ENCODE measurements at places on chromosomes 3 and 15. TPM values are rescaled to one million over a fixed set of nuclear protein-coding genes. Genes with fewer than 3 reads are reported as not detected.

SI gene
- total RNA-seq, result not detected

KIF15 gene
- total RNA-seq, result 25.9 TPM

WDR93 gene
- not detected for total RNA-seq

GP5 gene
- 0.06 TPM for total RNA-seq

EPHB3 gene
- total RNA-seq, result 4.2 TPM

CYP8B1 gene
- total RNA-seq, result not detected

OXTR gene
- total RNA-seq, result 18.2 TPM

IGDCC3 gene
- not detected for total RNA-seq

WDR49 gene
- not detected for total RNA-seq

NEIL1 gene
- 3.0 TPM for total RNA-seq

CHRD gene
- total RNA-seq, result 1.7 TPM

DNAJA4 gene
- total RNA-seq, result not detected
